Memory B cell (primary cell): ENCODE measurements at places on chromosomes 4 and X.

DNA sequence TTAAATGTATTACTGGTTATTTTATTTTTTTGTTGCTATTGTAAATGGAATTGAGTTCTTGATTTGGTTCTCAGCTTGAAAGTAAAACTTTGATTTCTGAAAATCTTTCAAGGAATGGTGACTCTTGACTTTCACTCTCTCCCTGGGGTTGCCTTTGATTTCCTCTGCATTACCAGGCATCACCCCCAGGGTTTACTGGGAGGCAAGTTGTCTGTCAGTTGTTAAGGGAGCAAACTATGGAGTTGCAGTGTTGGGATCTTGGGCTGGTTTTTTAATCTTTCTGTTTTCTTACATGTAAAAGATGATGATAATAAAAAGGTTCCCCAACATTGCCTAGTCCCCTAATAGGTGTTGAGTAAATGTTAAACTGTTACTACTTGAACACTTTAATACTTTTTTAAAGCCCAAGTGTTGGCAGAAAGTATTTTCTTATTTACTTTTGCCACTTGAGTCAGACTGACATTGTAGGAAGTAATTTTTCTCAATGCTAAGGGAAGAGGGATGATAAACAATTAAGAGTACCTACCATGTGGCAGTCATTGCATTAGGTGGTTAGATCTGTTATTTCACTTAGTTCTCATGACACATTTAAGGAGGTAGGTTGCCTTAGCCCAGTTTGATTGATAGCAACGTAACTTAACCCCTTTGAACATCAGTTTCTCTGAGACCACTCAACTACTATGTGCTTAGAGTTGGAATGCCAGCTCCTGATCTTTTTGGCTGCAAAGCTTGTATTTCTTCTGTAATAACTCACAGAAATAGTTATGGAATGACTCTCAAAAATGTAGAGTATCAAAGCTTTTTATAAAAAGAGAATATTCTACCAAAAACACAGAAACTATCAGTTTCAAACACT, 67.1 kb downstream of the DCLK2 start:
- DNase-seq, result no peak

DNA sequence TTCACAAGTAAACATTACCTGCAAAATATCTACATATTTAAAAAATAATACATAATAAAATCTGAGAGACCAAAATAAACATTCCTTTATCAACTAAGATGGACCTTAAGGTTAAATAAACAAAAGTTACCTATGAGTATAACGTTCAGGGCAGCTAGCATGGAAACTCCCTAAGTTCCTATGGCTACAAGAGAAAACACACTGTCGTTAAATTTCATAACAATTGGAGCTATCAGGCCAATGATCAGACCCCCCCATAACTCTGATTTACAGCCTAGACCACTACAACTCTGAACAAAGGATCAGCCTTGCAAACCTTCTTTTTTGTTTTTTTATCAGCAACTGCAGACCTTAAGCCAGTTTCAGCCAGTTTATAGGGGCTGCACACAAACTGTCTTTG, 1418.4 kb downstream of the PCDH18 start:
- no peak for DNase-seq

DNA sequence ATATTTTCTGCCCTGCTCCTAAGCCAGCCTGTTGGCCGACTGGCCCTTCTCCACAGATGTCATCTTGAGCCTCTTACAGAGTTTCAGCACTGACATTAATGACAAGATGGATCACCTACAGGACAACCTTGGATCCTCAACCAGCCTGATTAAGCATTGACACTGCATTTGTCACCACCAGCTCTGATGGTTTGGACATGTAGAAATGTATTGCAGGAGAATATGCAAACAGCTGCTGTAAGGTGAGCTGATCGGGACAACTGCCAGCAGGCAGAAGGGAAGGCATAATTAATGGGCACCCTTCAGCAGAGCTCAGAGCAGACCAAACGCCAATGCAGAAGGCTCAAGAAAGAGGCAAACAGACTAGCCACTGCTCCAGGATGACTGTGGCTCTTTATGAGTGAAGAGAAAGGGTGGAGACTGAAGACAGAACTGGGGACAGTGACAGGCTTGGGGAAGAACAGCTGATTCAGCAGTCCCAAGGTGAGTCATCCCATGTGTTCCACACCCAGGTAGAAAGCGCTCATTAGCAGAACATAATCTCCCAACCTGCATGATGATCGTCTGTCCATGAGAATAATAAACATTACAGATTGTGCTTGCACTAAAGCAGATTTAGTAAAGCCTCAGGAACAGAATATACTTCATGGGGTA, 6.7 kb downstream of the CORIN start:
- DNase-seq, result no peak

GRCh38 chr4:21205821-21206531, 505.7 kb downstream of the PACRGL start:
- no peak for DNase-seq

DNA sequence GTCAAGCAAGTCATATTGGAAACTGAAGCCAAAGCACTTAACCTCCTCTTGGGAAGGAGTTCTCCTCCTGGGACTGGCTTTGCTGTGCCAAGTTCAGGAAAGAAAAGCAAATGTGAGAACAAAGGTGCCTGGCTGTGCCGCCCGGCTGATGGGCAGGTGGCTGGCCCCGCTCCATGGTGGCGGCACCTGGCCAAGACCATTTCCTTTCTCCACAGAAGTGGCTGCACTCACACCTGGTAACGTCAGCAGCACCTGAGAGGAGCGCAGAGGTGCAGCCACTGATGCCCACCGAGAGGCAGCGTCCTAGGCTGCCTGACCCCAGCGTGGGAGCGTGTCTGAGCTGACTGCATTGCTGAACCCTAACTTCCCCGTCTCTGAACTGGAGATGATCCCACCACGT, 54.3 kb downstream of the DCTD start:
- DNase-seq, result no peak

- no peak for DNase-seq
Observed at GRCh38 chr4:53656421-53656981, 65.2 kb upstream of the LNX1 start.

GRCh38 chr4:38715050-38715449, 51.1 kb downstream of the KLF3 start:
- DNase-seq, result no peak

- no peak for DNase-seq
Observed at GRCh38 chr4:5789141-5789540, 78.1 kb downstream of the EVC start.

DNA sequence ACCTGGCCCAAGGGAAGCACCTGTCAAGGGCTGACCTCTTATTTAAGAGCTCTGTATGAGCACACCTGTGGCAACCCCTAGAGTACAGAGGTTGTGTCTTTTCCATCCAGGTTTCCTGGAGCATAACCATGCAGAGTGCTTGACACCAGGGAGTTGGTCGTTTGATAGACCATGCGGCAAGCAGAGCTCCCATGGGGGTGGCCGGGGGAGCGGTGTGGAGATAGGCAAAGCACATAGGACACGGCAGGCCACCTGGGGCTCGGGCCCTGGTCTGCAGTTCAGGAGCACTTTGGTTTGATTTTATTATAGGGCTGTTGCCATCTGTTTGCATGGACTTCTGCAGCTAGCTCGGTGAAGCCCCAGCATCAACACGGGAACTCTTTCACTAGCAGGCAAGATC, 95.0 kb upstream of the MTM1 start:
- no peak for DNase-seq

DNA sequence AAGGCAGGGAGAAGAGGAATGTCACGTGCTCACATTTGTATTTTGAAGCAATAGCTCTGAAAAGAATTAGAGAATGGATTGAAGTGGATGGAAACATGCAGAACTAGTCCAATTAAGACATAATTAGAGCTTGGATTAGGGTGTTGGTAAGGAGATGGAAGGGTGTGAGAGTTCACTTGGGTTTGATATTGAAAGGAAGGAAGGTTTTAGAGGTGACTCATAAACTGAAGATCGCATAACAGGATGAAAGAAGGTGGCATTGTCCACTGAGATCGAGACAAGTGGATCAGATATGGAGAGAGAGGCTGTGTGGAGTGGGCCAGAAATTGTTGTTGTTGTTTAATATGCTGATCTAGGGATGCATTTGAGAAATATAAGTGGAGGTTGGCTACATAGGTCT, 244.0 kb upstream of the SMIM31 start:
- DNase-seq, result no peak
